Mesangial cell (primary cell): ENCODE measurements at places on chromosomes 1 and 21. TPM values are rescaled to one million over a fixed set of nuclear protein-coding genes. Genes with fewer than 3 reads are reported as not detected.

SLC2A5 gene
- total RNA-seq, result 0.33 and 0.51 TPM in 2 replicates

AMY2A gene
- not detected in 2 replicates for total RNA-seq

DYNLT5 gene
- 0.49 and 0.76 TPM in 2 replicates for total RNA-seq

VANGL2 gene
- total RNA-seq, result 7.3 and 13.2 TPM in 2 replicates

VAV3 gene
- total RNA-seq, result 1.3 and 5.2 TPM in 2 replicates

PCP4 gene
- total RNA-seq, result 0.63 TPM in 1 of 2 replicates, not detected in the other

SH3D21 gene
- 3.5 and 3.7 TPM in 2 replicates for total RNA-seq

SPRR5 gene
- total RNA-seq, result not detected in 2 replicates

C4BPA gene
- under 0.01 TPM in 1 of 2 replicates, not detected in the other for total RNA-seq

SPRR3 gene
- total RNA-seq, result not detected in 2 replicates

RNF207 gene
- total RNA-seq, result 13.7 and 53.5 TPM in 2 replicates

RHBG gene
- total RNA-seq, result not detected in 2 replicates

CYP4X1 gene
- total RNA-seq, result 1.4 TPM in 1 of 2 replicates, not detected in the other

BARHL2 gene
- total RNA-seq, result not detected in 2 replicates

CFAP74 gene
- total RNA-seq, result under 0.01 TPM in 1 of 2 replicates, not detected in the other

KRTAP12-2 gene
- total RNA-seq, result not detected in 2 replicates

SHE gene
- total RNA-seq, result under 0.01 TPM in 1 of 2 replicates, not detected in the other

UMODL1 gene
- total RNA-seq, result not detected in 2 replicates

TTC34 gene
- 0.16 and 0.38 TPM in 2 replicates for total RNA-seq

OR2T33 gene
- total RNA-seq, result 0.13 and 0.33 TPM in 2 replicates

CCDC185 gene
- total RNA-seq, result under 0.01 TPM in 1 of 2 replicates, not detected in the other

AVPR1B gene
- 0.13 TPM in 1 of 2 replicates, not detected in the other for total RNA-seq

TDRKH gene
- 3.2 and 4.9 TPM in 2 replicates for total RNA-seq

MX2 gene
- total RNA-seq, result 0.38 and 1.5 TPM in 2 replicates

SERINC2 gene
- total RNA-seq, result 57.4 and 73.0 TPM in 2 replicates

KRTAP21-2 gene
- not detected in 2 replicates for total RNA-seq

GBP7 gene
- not detected in 2 replicates for total RNA-seq

ABCG1 gene
- 2.9 TPM in 1 of 2 replicates, not detected in the other for total RNA-seq
